Neural progenitor cell (in vitro differentiated cells): ENCODE measurements at places on chromosomes 1 and 21. TPM values are rescaled to one million over a fixed set of nuclear protein-coding genes. Genes with fewer than 3 reads are reported as not detected.

The TFF3 gene
- 0.12 TPM in 1 of 2 replicates, not detected in the other for total RNA-seq

The SPRR2F gene
- total RNA-seq, result not detected in 2 replicates

The NBPF15 gene
- total RNA-seq, result 14.6 and 19.5 TPM in 2 replicates

The MAPKAPK2 gene
- 24.7 and 38.7 TPM in 2 replicates for total RNA-seq

The RIPPLY3 gene
- 2.8 and 4.3 TPM in 2 replicates for total RNA-seq

The CTNNBIP1 gene
- 68.8 and 96.0 TPM in 2 replicates for total RNA-seq

The MAP3K7CL gene
- total RNA-seq, result 0.12 TPM in 1 of 2 replicates, not detected in the other

The CNR2 gene
- not detected in 2 replicates for total RNA-seq

The TP73 gene
- 0.31 TPM in 1 of 2 replicates, not detected in the other for total RNA-seq

The CD164L2 gene
- 1.5 and 1.6 TPM in 2 replicates for total RNA-seq

The CTTNBP2NL gene
- total RNA-seq, result 23.2 and 27.2 TPM in 2 replicates

The FAM163A gene
- total RNA-seq, result 0.11 and 0.40 TPM in 2 replicates

The PTPRU gene
- total RNA-seq, result 29.5 and 68.9 TPM in 2 replicates
